ENCODE measurements at places on chromosomes 1 and 21.

DNA sequence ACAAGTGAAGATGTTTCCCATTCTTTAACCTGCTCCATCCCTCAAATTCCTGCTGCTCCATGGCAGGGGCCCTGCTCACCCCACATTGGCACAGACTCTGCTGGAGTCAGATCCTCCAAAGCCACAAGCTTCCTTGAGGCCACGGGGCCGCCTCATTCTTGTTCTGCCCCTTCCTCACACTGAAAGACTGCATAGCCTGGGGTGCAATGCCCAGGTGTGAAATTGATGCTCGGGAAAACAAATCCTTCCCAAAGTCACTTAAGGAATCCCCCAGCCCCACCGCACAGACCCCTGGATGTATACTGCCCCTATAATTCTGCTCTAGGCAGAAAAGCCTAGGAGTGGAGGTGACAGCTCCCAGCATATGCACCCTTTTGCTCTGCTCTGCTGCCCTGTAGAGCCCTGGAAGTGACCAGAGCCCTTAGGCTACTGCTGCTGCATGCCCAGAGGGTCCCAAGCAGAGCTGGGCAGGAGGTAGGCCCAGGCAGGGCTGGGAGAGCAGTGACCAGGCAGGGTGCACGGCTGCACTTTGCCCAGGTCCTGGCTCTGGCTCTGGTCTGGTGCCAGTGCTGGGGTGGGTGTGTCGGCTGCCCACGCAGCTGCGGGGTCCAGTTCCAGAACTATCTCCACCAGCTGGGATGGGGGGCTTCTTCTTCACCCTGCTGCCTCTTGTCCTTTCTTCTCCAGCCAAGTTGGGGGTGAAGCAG is 1.6 kb downstream of the HES2 start:
- no peak overlapping the region for H3K27ac ChIP-seq
- DNase-seq: no peak
- H3K36me3 ChIP-seq: no peaks in the 10 kb centered on the region
- no peaks in the 10 kb centered on the region for H3K27me3 ChIP-seq

DNA sequence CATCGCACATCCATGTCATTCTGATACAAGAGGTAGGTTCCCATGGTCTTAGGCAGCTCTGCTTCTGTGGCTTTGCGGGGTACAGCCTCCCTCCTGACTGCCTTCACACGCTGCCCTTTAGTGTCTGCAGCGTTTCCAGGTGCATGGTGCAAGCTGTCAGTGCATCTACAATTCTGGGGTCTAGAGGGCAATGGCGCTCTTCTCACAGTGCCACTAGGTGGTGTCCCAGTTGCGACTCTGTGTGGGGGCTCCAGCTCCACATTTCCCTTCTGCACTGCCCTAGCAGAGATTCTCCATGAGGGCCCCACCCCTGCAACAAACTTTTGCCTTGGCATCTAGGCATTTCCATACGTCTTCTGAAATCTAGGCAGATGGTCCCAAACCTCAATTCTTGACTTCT is 138.2 kb upstream of the BRINP3 start:
- H3K4me3 ChIP-seq: no peak overlapping the region
- no peak for DNase-seq
- no peaks in the 10 kb centered on the region for H3K4me1 ChIP-seq

DNA sequence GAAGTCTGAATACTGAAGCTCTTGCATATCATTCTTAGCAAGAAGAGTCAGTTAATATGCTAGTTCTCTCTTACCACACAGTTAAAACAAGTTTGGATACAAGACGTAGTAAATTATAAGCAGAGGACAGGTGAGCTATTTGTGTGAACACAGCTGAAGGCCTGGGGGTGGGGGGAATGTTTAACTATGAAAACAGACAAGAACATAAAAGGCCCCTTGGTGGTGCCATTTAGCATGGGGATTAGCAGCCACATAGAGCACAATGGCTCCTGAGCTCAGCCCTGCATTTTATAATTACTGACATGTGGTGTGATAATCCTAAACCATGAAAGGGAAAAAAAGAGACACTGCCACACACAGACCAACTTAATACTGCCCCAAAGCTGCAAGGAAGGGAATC is 94.8 kb downstream of the TGFBR3 start:
- H3K36me3 ChIP-seq: no peaks in the 10 kb centered on the region
- DNase-seq: no peak
- no peak overlapping the region for H3K27ac ChIP-seq
- H3K4me3 ChIP-seq: no peak overlapping the region
- H3K4me1 ChIP-seq: no peaks in the 10 kb centered on the region
- no peaks in the 10 kb centered on the region for H3K27me3 ChIP-seq

DNA sequence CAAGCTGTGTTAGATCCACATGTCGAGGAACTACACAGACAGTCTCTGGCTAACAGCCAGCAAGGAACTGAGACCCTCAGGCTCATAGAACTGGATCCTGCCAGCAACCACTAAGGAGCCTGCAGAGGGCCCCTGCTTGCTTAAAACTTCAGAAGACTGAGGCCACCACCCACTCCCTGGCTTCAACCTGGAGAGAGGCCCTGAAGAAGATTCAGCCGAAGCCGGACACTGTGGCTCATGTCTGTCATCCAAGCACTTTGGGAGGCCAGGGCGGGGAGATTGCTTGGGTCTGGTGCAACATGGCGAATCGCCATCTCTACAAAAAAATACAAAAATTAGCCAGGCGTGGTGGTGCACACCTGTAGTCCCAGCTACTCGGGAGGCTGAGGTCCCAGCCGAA is 92.6 kb upstream of the TMPRSS2 start:
- H3K27ac ChIP-seq: no peak overlapping the region
- no peaks in the 10 kb centered on the region for H3K27me3 ChIP-seq
- DNase-seq: no peak
- H3K4me1 ChIP-seq: no peaks in the 10 kb centered on the region
- H3K4me3 ChIP-seq: no peak overlapping the region
- no peaks in the 10 kb centered on the region for H3K36me3 ChIP-seq

DNA sequence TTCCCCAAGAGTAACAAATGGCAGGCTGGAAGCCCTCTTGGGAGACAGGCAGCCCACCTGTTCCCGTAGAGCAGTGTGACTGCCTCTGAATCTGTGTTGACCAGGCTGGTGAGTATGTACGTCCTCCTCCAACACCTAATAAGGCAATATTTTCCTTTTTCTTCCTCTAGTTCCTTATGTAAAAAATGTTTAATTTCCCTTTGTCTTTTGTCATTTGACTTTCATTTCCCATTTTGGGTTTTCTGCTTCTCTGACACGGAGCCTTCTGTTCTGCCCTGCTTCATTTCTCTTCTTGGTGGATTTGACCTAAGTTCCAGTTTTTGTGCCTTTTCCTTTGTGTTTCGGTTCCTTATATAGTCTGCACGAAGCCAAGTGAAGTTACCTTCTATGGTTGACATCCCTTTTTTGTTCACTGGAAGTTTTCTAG is 65.8 kb upstream of the ATF3 start:
- no peaks in the 10 kb centered on the region for H3K36me3 ChIP-seq
- H3K27ac ChIP-seq: no peak overlapping the region
- H3K4me1 ChIP-seq: peaks cover 12% of the 10 kb centered on the region
- no peak overlapping the region for H3K4me3 ChIP-seq

DNA sequence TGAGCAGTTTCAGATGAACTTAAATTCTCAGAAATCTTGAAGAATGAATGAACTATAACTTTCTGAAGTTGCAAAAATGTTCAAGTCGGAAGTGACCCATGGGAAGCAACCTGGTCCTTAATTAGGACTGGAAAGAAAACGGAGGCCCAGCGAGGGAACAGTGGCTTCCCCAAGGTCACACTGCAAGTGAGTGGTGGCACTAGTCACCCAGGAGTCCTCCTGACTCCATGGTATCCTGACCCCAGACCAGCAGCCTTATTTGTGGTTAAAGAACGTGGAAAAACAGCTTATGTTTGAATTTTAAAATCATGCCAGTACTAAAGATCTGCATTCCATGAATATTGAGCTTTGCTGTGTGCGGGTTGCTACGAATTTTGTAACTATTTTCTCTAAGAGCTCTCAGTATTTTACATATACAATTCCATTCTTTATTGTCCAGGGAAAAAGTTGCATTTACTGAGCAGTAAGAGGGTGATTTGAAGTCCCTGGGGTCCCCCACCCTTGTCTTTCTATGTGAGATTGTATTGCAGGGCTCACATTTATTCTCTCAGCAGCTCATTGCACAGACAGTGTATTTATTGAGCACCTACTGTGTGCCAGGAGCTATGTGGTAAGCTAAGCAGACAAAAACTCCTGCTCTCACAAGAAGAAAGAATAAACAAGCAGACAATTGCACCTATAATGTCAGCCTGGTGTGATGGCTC is 61.6 kb upstream of the ATP5PO start:
- H3K27me3 ChIP-seq: no peaks in the 10 kb centered on the region
- no peak overlapping the region for H3K27ac ChIP-seq
- no peak for DNase-seq
- peaks cover 25% of the 10 kb centered on the region for H3K4me1 ChIP-seq
- H3K4me3 ChIP-seq: no peak overlapping the region

- H3K27ac ChIP-seq: no peak overlapping the region
- no peaks in the 10 kb centered on the region for H3K4me1 ChIP-seq
- no peaks in the 10 kb centered on the region for H3K27me3 ChIP-seq
- no peaks in the 10 kb centered on the region for H3K36me3 ChIP-seq
These were observed 77.0 kb upstream of the LRRC8D start for GRCh38 chr1:89743788-89744187.

DNA sequence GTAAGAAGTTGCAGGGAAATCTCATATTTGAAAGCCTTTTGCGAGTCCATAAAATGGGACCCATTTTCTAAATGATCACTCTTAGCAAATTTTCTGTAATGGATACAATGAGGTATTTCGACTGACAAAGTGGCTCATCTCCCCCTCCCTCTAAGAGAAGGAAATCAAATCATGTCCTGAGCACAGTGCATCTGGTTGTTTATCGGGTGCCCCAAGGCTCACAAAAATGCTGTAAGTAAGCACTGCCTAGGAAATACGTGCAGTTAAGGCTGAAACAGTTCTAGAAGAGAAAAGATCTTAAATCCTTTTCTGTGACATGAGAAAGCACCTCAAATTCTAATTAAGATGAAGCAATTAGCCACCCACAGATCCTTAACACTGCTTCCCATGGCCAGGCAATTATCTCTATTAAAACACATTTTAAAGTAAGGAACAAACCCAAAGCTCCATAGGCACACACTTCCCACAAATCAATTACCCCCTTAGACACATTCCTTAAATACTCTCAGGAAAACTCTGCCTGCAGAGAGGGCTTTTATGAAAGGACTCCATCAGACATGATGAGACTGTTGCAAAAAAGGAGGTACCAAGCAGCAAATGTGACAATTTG is 216.3 kb downstream of the KCNH1 start:
- H3K27me3 ChIP-seq: no peaks in the 10 kb centered on the region
- DNase-seq: no peak
- H3K36me3 ChIP-seq: no peaks in the 10 kb centered on the region
- no peaks in the 10 kb centered on the region for H3K4me1 ChIP-seq

GRCh38 chr1:64685217-64685616 is 59.7 kb upstream of the RAVER2 start:
- no peak for DNase-seq
- H3K4me3 ChIP-seq: no peak overlapping the region
- no peaks in the 10 kb centered on the region for H3K36me3 ChIP-seq
- no peaks in the 10 kb centered on the region for H3K27me3 ChIP-seq
- H3K4me1 ChIP-seq: no peaks in the 10 kb centered on the region

DNA sequence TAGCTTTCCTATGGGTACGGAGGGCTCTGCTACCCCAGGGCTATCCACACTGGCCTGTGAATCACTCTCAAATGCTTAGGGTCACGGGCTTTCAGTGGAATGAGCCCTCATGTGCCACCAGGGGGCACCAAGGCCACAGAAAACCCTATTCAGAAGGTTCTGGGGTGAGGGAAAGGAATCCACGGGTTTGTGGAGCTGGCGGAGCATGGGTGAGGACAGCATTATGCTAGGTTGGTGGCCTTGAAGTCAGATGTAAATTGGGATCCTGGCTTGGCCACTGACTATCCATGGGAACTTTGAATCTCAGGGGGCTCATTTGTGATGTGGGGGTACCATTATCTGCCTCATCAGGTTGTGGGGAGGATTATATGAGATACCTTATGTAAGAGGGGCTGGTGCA is 5.1 kb upstream of the LAMTOR5 start:
- no peak overlapping the region for H3K4me3 ChIP-seq
- H3K36me3 ChIP-seq: no peaks in the 10 kb centered on the region
- DNase-seq: peak; percentile 92
- no peaks in the 10 kb centered on the region for H3K27me3 ChIP-seq
- peaks cover 26% of the 10 kb centered on the region for H3K4me1 ChIP-seq

GRCh38 chr1:215393476-215393875 is 173.6 kb upstream of the KCTD3 start:
- H3K27ac ChIP-seq: no peak overlapping the region
- no peaks in the 10 kb centered on the region for H3K27me3 ChIP-seq
- DNase-seq: no peak
- H3K4me1 ChIP-seq: no peaks in the 10 kb centered on the region

DNA sequence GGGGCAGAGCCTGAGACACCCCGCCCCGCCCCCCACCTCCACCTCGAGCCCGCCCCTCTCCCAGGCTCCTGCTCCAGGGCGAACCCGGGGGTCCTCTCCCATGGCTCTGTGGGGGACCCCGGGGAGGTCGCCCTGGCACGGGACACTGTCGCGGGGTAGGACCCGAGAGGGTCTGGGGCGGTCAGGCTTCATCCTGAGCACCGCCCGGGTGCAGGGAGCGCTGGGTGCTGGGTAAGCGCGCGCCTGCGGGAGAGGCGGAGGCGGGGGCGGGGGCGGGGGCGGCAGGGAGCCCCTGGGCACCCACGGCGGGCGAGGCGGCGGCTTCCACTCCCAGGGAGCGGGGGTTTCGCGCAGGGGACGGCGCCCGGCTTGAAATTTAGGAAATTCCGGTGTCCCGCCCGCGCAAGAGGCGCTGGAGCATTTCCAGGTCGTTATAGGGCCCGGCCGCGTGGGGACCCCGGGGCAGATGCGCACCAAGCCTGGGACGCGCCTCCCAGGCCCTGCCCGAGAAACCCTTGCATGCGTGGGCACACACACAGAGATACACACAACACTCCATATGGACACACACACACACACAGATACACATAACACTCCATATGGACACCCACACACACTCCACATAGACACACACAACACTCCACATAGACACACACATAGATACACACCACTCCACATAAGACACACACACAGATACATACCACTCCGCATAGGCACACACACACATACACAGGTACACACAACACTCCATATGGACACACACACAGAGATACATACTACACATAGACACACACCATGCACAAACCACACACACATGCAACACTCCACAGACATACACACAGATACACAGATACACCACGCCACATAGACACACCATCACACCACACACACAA is 48.7 kb upstream of the SLC19A1 start:
- peaks cover 18% of the 10 kb centered on the region for H3K4me1 ChIP-seq
- H3K36me3 ChIP-seq: no peaks in the 10 kb centered on the region
- H3K27me3 ChIP-seq: no peaks in the 10 kb centered on the region
- no peak overlapping the region for H3K27ac ChIP-seq

- H3K27me3 ChIP-seq: no peaks in the 10 kb centered on the region
- DNase-seq: no peak
- H3K36me3 ChIP-seq: no peaks in the 10 kb centered on the region
- no peak overlapping the region for H3K4me3 ChIP-seq
- H3K27ac ChIP-seq: no peak overlapping the region
- H3K4me1 ChIP-seq: no peaks in the 10 kb centered on the region
These were observed 184.1 kb upstream of the RNPC3 start for GRCh38 chr1:103341377-103341880.
